ENCODE measurements at places on chromosomes 11 and 22.

DNA sequence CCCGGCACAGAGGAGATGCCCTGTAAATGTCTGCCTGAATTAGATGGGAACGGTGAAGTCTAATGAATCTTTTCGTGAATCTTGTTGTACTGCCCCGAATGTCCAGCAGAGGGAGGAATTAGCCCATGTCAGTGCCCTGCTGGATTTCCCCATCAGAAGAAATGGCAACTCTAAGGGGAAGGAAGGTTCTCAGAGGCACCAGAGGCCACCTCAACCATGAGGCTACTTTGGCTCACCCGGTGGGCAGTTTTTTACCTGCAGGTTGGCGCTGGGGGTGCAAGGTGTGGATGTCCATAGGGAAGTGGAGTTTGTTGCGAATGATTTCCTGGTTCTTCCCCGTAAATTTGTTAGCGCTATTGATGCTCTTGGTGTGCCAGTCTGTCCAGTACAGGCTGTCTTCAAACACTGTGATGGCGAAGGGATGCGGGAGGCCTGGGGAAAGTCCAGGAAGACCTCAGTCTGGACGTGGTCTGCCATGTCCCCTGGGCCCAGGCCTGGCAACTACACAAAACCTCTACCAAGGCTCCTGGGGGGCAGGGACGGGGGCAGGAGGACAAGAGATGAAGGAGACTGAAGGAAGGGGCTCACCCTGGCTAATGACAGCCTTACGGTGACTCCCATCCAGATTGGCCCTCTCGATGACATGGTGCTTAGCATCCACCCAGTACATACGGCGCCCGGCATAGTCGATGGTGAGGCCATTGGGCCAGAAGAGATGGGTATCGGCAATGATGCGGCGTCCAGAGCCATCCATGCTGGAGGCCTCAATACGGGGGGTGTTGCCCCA lies 28.5 kb downstream of the LRP4 start:
- peak; percentile 21 for DNase-seq

- DNase-seq, result no peak
Observed at GRCh38 chr11:68471360-68472340, 11.1 kb downstream of the PPP6R3 start.

DNA sequence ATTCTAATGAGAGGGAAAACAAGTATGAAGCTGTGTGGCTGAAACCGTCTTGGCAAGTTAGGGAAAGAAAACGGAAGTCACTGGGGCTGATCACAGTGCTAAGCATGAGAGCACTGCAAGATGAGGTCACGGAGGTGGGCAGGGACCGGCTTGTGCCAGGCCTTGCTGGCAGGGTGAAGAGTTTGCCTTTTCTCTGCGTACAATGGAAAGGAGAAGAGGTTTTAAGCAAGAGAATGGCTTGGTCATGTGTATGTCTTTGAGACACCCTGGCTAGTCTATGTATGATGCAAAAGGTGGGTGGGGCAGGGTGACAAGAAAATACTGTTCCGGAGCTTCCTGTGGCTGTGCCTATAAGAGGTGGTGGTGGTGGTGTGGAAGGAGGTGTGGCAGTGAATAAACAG lies 567.9 kb downstream of the NTM start:
- no peak for DNase-seq

GRCh38 chr11:22304337-22304961 lies 33.7 kb upstream of the SLC17A6 start:
- peak; percentile 72 for DNase-seq

DNA sequence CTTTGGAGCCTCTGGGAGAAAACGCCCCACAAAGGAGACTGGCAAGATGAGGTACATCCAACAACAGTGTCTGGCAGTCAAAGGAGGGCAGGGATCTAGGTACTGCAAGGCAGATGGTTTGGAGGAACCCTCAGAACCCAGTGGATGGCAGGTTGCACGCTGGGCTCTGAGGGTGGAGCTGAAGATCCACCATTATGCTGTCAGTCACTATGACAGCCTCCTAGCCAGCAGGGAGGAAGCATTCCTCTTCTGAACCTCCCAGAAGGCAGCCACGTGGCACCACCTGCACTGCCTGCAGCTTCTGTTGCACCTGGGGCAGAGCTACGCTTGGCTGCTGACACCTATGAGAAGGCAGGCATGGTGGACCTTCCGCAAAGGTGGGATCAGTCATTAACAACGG lies 40.2 kb downstream of the HTR3A start:
- no peak for DNase-seq

DNA sequence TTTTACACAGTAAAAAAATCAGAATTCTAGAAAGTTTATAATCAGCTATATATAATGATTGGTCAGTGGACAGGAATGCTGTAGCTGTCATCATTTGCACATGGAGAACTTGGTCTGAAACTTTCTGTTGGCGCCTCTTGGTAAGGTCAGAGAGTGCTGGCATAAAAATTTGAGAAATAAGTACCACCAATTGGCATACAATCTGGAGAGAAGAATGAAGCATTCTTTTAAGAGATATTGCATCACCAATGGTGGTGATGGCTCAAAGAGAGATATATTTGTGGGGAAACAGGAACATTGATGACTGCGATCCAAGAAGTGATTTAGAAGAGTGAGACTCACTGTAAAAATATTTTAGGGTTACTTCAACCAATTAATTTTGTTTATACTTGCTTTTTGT lies 19.8 kb upstream of the OOSP1 start:
- no peak for DNase-seq

DNA sequence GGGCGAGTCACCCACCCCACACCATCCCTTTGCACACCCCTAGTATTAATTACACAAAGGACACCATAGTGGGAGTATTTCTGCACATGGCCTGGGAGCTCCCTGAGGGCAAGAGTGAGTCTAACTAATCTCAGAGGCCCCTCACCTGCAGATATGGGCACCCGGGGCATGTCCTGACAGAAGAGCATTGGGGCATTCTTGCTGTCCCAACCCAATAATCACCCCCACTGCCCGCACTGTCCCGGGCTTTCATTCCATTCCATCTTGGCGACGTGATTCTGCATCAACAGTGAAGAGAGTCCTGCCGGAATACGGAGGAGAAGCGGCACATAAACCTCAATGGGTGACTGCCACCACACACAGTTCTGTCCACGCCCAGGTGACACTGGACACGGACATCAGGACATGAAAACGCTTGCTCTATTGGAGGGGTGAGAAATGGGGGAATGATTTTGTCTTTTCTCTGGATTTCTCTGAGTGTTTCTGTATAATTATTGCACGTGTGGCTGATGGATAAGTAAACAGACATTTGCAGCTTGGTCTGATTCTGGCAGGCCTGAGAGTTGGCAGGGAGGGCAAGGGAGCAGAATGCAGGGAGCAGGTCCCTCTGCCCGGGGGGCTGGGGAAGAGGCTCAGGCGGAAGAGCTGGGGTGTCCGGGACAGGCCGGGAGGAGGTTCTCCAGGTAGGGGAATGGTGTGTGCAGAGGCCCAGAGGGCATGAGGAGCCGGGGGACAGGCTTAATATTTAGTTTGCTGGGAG lies 38.2 kb downstream of the SCUBE1 start:
- peak; percentile 18 for DNase-seq

- no peak for DNase-seq
Observed at GRCh38 chr11:27688076-27688475, 12.2 kb downstream of the BDNF start.

GRCh38 chr22:43851058-43851978 lies 11.0 kb downstream of the SULT4A1 start:
- no peak for DNase-seq

DNA sequence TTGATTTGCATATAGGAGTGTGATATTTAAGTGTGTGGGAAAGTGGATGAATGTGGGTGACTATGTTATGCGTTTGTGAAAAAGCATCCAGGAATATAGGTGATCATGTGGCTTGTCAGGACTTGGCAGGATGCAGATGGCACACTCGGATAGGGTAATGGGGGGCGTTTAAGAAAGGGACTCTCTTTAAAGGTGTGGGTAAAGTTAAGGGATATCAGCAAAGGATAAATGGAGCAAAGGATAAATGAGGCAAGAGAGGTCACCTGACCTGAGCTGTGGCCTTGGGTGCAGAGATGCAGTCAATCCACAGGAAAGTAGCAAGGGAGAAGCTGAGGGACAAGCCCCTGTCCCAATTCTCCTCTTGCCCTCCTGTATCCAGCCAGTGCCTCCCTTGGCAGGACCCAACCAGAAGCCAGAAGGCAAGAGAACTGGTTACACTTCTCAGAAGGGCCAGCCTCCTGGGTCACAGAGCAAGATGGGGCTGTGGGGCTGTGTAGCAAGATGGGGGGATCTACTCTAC lies 47.5 kb upstream of the GRAMD1B start:
- DNase-seq, result no peak

GRCh38 chr22:38881464-38881871 lies 9.5 kb upstream of the CBX6 start:
- peak; percentile 70 for DNase-seq

Data from NCI-H446 treated with DMSO at 0.1 percent for 48 hours (cell line).